Ascending aorta (tissue), 2 donors: ENCODE measurements at places on chromosomes 5 and 9.

GRCh38 chr5:3715062-3715461 is 119.4 kb downstream of the IRX1 start:
- no peak for DNase-seq

GRCh38 chr5:96778409-96778808 is 29.3 kb downstream of the ERAP1 start:
- DNase-seq, result no peak

- no peak for DNase-seq
Observed at GRCh38 chr9:108217431-108218349, 638.1 kb downstream of the ACTL7B start.

DNA sequence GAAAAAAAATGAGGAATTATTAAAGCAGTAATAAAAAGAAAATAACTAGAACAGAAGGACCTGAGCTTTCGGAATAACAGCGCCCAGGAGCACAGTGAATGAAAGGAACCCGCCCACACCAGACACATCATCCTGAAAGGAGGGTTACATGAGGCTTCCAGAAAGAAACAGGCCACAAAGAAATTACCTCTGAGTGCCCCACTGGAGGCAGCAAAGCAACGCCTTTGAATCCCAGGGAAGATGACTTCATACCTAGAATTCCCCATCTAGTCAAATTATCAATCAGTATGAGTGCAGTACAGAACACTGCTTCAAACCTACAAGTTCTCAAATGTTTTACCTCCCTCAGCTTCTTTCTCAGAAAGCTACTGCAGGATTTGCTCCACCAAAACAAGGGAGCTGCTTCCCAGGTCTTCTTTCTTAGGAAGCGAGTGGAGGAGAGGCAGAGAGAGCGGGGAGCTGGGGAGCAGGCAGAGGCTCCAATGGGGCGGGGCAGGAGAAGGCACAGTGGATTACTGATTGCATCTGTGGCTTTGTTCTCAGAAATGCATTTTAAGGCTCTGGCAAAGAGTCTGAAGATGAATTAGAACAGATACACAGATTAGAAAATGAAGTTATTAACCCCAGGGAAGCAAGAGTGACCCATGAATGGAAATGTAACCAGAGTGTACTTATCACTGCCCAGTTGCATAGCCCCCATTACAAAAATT is 87.1 kb downstream of the SEMA4D start:
- no peak for DNase-seq

- DNase-seq, result no peak
Observed at GRCh38 chr5:33941090-33941489, 4.9 kb downstream of the RXFP3 start.

GRCh38 chr5:79716839-79717238 is 27.2 kb downstream of the CMYA5 start:
- DNase-seq, result no peak

- DNase-seq, result no peak
Observed at GRCh38 chr5:72681781-72682180, 134.7 kb upstream of the TNPO1 start.

- DNase-seq, result no peak
Observed at GRCh38 chr5:179146277-179146676, 86.1 kb downstream of the ZNF354C start.

DNA sequence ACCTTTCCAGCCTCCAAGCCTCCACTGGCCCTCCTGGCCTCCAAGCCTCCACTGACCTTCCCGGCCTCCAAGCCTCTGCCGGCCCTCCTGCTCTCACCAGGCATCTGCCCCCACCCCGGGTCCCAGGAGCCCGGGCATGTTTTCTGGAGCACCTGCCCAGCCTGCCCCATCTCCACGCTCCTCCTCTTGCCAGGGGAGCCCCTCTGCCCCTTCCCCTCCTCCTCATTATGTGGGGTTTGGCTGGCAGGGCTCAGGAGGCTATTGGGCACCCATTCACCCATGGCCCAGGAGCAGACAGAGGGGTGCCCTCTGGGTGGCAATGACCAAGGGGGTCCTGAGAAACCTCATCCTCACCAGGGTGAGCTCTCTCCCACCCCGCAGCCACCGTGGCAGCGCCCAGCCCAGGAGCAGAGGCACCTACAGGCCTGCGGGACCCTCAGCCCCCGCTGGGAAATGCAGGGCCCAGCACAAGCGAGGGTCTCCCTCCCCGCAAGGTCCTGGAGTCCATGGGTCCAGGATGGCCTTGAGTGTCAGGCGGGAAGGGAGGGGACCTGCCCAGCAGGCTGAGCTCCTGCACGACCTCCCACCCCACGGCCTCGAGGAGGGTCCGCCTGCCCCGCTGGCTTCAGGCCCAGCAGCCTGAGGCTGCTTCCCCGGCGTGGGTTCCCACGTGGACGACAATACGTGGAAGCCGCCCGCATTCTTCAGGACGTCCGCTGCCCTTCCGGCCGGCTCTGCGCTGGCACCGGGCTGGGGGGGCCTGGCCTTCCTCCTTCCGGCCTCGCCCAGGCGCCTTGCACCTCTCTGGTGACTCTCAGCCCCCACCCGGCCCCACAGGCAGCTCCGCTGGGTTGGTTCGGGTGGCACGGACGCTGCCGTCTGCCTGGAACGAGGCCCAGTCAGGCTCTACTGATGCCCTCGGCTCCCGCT is 51.4 kb upstream of the NRARP start:
- no peak for DNase-seq
